CD4-positive, CD25-positive, alpha-beta regulatory T cell (primary cell): ENCODE measurements at places on chromosomes 1 and 21. TPM values are rescaled to one million over a fixed set of nuclear protein-coding genes. Genes with fewer than 3 reads are reported as not detected.

DNA sequence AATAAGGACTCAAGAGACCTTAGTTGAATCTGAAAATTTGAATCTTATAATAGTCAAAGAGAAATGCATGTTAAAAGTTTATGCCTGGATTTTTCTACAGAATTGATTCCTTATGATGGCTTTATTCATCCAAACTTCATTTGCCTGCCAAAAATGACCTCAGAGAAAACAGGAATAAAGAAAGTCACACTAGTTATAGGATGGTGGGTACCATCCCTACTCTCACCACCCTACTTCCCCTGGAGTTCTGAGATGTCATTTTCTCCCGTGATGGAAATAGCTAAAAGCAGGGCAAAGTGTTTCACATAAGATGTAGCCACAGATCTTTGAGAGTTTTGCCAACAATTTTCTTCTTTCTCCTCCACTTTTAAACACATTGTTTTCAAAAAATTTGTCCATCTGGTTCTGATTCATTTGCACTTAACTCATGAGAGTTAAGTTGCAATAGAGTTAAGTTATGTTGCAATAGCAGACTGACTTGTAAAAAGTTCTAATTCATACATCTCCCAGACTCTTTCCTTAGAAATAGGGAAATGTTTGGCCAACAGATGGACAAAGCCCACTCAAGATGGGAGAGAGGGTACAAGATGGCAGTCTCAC, 384.6 kb downstream of the PLPP3 start:
- DNase-seq: no peak

DNA sequence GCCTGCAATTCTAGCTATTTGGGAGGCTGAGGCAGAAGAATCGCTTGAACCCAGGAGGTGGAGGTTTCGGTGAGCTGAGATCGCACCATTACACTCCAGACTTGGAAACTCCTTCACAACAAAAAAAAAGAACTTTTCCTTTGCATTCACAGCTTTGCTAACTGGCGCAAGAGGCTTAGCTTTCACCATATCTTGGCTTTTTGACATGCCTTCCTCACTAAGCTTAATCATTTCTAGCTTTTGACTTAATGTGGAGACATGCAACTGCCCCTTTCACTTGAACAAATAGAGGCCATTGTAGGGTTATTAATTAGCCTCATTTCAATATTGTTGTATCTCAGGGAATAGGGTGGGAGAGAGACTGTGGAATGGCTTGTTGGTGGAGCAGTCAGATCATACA, 8.7 kb downstream of the KPNA6 start:
- no peak for DNase-seq

GRCh38 chr1:109649491-109649914, 6.4 kb upstream of the GSTM4 start:
- DNase-seq: no peak

GRCh38 chr21:16007943-16008342, 278.2 kb downstream of the USP25 start:
- no peak for DNase-seq

GRCh38 chr1:10765304-10765703, 31.1 kb downstream of the CASZ1 start:
- no peak for DNase-seq

The NUDT4B gene
- not detected for total RNA-seq

The TSPAN2 gene
- total RNA-seq: 5.0 TPM

GRCh38 chr21:42313501-42313969, 1.7 kb downstream of the TFF3 start:
- DNase-seq: no peak

DNA sequence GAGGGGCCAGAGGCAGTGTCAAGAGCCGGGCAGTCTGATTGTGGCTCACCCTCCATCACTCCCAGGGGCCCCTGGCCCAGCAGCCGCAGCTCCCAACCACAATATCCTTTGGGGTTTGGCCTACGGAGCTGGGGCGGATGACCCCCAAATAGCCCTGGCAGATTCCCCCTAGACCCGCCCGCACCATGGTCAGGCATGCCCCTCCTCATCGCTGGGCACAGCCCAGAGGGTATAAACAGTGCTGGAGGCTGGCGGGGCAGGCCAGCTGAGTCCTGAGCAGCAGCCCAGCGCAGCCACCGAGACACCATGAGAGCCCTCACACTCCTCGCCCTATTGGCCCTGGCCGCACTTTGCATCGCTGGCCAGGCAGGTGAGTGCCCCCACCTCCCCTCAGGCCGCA, at the start of gene BGLAP:
Gene BGLAP, plus strand, starts transcription at position 259 of the 400 bp plus-strand sequence. Its CDS starts 48 bp downstream, at position 307.
- no peak for DNase-seq

DNA sequence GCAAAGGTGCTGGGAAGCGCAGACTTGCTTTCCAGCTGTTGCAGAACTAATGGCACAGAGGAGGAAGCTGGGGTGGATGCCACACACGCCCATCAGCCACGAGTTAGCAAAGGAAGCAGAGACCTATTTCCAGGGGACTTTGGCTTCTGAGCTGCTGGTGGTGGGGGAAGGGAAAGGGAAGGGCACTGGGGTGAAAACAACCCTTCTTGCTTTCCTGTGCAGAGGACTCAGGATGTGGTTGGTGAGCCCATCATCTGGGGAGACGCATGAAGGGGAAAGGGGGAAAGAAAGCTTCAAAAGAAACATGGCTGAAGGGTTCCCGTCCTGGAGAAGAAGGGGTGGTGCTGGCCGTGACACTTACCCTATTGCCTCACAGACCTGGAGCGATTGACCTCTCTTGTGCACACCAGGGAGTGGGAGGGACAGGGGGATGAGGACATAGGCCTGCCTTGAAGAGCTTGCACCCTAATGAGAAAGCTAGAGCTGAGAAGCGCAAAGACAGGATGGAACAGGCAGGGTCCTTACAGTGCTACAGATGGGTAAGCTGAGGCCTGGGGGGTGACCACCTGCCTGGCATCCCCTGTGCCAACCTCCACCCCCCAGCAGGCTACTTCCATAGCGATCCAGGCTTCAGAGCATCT, 140.8 kb upstream of the RAB4A start:
- peak; percentile 85 for DNase-seq

The ZNF687 gene
- 31.9 TPM for total RNA-seq

The CD5L gene
- not detected for total RNA-seq

GRCh38 chr1:58108783-58109182, 437.7 kb downstream of the OMA1 start:
- no peak for DNase-seq

DNA sequence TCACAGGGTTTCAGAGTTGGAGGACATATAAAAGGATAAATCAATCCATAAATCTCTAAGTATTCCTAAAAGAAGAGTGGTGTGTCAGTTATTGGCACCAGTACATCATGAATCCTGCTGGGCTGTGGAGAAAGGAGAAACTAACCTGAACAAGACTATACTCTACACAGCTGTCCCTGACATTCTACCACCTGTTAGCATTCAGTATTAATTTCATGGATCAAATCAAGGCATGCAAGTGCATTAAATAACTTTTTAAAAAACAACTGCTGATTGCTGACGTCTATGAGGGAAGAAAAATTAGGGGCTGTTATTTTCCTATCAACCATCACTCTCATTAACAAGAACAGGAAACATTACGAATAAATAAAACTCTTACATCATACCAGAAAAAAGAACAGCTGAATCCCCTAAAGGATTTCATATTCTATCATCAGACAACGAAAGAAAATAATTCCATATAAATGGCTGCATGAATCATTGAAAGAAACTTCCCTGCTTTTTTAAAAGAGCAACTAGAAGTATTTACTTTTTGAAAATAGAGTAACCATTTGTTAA, 121.7 kb downstream of the ATF6 start:
- DNase-seq: no peak

GRCh38 chr1:236472850-236473788, 50.7 kb upstream of the LGALS8 start:
- no peak for DNase-seq

The OR14A16 gene
- total RNA-seq: not detected

The FAM177B gene
- not detected for total RNA-seq

- DNase-seq: no peak
These were observed 43.8 kb downstream of the BATF3 start for GRCh38 chr1:212655668-212656440.

DNA sequence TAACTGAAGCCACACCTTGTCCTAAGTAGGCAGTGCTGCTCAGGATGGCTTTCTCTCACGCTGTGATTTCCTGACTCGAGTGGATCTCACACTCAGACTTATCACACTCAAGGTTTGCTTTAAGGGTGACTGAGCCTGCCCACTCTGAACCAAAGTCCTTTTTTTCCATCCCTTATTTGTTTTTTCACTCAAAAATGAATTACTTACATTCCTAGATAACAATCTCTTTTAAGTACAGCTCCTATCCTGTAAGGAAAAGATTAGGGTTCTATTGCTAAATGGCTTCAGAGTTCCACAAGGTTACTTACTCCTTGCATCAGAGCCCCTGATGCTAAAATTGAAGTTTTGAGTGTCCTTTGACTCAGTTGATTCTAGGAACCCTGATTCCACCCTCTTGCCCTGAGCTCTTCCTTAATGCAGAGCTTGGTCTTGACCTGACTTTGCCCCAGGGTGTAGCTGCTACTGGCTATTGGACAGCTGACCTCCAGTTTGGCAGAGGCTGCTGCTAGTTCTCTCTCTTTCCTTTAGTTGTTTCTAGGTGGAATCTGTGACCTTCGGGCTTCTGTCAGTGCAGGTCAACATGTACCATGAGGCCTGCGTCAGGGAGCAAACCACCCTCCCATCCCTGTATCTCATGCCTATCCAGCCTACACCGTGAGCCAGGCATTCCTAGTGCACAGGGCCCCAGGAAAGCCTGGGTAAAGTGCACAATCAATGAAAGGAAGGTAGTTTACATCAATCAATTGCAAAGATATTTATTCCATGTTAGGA, 80.1 kb upstream of the CD55 start:
- DNase-seq: no peak

DNA sequence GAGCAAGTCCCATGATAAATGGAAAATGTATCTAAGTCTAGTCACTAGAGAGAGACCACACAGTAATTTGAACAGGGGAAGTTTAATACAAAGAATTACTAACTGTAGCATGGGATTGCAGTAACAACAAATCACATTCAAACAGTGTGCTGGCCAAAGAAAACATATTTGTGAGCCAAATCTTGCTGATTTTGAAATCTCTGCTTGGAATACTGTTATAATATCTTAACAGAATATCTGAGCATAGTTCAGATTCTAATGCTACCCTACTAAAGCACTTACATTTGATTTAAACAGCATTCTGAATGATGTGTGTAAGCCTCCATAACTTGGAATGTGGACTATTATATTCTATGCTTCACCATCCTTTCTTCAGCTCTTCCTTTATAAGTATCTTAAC, 270.0 kb upstream of the BRINP3 start:
- no peak for DNase-seq

DNA sequence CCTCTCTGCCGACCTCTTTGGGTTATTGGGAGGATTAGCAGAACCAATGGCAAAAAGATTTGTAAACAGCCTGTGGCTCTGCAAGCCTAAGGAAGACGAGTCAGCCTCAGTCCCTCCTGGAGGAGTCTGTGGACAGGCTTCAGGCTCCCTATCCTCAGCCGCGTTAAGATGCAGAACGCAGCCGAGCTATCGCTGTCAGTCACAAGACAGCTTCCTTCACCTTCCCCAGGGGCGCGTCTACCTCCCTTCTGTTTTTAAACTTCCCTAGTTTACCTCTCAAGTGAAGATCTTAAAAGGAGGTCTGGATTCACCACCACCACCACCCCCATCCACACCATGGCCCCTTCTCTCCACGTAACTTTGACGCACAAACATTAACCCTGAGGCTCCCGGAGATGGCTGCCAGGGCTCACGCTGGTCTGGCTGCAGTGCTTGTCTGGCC, 738 bp downstream of the CAMK1G start:
- DNase-seq: no peak

The AMY1A gene
- total RNA-seq: not detected

The SMIM1 gene
- 0.81 TPM for total RNA-seq

The ZNF683 gene
- not detected for total RNA-seq

The KCNJ15 gene
- total RNA-seq: 0.10 TPM

- DNase-seq: no peak
These were observed 192.2 kb downstream of the PLPP3 start for GRCh38 chr1:56387071-56387740.

The OPTC gene
- total RNA-seq: not detected

The ANKRD34A gene
- 1.6 TPM for total RNA-seq

DNA sequence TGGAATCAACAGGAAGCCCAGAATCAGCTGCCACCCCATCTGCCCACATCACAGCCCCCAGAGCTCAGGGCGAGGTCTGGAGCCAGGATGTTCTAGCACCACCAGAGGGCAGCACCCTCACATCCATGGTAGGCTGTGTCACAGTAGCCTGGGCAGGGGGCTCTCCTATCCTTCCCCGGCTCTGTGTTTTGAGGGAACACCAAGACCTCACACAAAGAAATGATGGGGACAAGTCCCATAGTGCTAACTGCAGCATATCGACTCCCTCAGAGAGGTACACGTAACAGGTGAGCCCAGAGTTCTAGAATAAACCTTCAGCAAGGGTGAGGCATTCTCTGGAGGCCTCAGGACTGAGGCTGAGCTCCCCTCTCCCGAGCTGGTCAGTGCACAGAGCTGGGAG, 2.3 kb upstream of the KCNC4 start:
- DNase-seq: peak; percentile 61

GRCh38 chr1:20658166-20658915, 2.8 kb downstream of the DDOST start:
- DNase-seq: no peak

The ADAR gene
- 264 TPM for total RNA-seq

GRCh38 chr21:38333301-38334272, 76.8 kb downstream of the KCNJ15 start:
- DNase-seq: no peak

DNA sequence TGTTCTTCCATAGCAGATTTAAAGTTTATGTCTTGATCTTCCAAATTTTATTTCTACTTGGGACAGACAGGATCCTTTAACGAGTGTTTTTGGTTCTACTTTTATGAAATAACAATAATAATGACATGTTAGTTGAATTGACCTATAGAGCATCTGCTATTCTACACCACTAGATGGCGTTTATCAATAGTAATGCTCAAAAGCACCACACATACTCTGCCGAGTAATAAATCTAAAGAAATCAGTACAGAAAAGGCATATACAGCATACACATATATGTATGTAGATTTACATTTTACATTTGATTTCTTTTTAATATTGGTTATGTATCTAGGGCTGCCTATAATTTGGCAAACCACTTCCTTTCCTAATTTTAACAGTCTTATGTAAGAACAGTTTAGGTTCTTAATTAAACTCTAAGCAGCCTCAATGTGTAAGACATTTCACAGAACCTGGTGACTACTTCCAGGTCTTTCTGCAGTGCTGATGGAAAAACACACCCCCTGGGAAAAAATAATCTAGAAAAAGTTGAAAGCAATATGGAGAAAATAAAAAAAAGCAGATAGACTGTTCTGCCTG, 5.9 kb upstream of the SIPA1L2 start:
- peak; percentile 42 for DNase-seq

- peak; percentile 22 for DNase-seq
These were observed 509 bp downstream of the PIK3R3 start for GRCh38 chr1:46131712-46132528.

DNA sequence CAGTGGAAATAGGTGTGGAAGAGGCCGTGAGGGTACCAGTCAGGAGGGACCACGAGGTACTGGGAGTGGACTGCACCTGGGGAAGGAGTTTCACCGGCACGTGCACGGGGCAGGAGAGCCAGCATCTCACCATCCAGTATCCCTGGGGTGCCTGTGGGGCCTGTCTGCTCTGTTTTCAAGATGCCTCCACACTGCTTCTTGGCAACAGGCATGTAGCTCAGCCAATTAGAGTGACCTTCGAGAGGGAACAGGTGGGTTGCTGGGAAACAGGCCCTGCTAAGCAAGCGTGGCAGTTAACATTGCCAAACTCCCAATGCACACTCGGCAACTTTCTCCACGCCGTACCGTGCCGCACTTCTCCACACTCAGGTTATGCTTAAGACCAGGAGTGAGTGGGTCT, 17.7 kb downstream of the KCNC4 start:
- DNase-seq: no peak

The PERM1 gene
- total RNA-seq: not detected
